Mucosa of gallbladder (tissue), 1 donor: ENCODE measurements at places on chromosomes 12 and 14. TPM values are rescaled to one million over a fixed set of nuclear protein-coding genes. Genes with fewer than 3 reads are reported as not detected.

The LHX5 gene
- total RNA-seq, result not detected

The AVPR1A gene
- 0.98 TPM for total RNA-seq

The MSI1 gene
- 2.6 TPM for total RNA-seq

The BCL11B gene
- 7.9 TPM for total RNA-seq

The LRRIQ1 gene
- total RNA-seq, result 2.0 TPM

The DEGS2 gene
- 149 TPM for total RNA-seq

The RGS6 gene
- total RNA-seq, result 1.1 TPM

The MMP19 gene
- 5.2 TPM for total RNA-seq

- no peak for DNase-seq
These were observed 34.4 kb upstream of the GALNT9 start for GRCh38 chr12:132363661-132364347.

DNA sequence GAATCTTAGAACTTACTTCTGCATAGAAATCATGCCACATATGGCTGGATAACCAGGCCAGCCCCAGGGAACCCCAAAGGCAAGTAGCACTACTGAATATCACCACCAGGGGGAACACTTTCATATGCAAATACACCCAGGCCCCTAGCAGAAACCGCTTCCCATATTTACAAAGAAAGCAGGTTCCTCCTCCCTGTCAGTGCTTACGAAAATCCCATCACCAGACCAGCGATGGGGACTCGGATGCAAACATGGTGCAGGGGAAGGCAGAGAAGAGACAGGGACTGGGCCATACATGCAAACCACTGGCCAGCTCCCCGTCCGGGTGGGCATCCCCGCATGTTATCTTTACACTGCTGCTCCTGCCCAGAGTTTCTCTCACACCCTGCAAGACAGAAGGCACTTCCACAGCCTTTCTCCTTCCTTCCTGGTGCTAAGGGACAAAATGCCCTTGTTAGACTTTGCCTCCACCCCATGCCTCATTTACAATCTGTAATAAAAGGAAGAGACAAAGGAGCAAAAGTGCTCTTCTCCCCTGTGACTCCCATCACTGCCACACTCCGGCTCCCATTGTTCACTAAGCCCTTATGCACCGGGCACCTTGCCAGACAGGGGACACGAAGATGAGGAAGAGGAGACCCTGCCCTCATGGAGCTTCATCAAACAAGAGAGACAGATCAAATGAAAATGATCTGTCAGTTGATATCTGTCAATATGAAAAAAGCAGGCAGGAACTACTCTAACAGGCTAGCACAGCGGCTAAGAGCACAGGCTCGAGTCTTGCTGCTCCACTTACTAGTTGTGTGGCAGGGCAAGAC, 62.3 kb downstream of the PTPN21 start:
- peak; percentile 84 for DNase-seq

DNA sequence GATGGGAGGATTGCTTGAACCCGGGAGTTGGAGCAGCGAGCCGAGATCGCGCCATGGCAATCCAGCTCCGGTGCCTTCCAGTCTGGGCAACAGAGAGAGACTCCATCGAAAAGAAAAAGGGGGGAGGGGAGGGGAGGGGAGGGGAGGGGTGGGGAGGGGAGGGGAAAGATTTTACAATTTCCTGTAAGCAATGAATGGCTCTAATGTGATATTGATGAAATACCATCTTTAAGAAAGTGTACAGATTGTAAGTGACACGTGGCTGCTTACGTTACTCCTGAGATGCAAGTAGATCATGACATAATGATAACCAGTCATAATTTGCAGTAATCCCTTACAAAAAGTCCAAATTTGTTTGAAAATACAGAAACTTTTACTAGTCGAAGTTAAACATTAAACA, 1.4 kb downstream of the SLC25A21 start:
- no peak for DNase-seq

DNA sequence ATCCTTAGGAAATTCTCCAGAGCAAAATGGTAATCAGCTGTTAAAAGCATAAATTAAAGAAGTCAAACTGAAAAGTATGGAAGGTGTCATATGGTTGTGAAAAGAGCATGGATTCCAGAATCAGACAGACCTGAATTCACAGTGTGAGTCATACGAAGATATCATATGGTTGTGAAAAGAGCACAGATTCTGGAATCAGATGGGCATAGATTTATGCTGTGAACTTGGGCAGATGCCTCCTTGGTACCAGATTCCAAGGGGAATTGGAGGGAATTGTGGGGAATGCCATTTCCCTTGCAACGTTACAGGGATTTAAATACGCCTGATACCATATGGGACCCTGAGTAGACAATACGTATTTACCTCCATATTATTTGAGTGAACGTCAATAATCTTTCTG, 183.7 kb downstream of the GALC start:
- no peak for DNase-seq

DNA sequence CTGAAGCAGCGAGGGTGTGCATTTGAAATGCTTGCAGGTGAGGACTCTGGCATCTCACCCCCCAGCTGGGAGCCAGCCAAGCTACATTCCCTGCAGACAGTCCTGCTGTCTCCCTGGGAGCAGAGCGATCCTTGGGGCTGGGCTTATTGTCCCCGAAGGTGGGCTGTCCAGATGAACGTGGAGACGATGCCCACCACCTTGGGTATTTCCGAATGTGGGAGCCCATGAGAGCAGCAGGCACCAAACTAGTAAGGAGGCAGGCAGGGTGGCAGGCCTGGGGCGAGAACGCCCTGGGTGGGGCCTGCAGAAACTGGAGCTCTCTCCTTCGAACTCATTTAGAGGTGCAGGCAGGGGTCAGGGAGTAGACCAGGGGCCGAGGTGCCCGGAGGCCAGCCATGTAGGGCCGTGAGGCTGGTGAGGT, 18.5 kb downstream of the ZBTB42 start:
- DNase-seq, result no peak

DNA sequence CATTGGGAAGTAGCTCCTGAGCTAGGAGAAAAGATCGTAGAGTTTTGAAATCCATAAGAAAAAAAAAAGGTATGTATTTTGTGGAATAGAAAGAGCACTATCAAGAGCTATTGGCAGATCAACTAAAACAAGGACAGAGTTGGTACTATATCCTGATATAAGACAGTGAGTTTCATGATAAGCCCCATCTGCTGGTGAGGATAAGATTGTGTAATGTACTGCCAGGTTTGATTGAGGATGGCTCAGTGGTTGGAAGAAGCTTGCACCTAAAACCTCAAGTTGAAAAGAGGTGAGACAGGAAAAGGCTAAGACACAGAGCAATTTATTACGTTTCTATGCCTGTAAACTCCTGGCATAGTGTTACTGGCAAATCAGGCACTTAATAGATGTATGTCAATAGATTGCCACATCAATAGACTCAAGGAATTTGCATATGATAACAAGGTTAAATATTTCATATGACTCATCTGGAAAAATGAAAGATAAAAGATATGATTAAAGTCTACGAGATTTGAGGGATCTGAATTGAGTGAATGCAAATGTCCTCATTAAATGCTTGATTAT, 525.6 kb downstream of the FLRT2 start:
- DNase-seq, result no peak

- no peak for DNase-seq
These were observed 442.6 kb downstream of the DPF3 start for GRCh38 chr14:72451054-72451972.

GRCh38 chr12:111715279-111715678, 29.4 kb downstream of the ACAD10 start:
- no peak for DNase-seq

DNA sequence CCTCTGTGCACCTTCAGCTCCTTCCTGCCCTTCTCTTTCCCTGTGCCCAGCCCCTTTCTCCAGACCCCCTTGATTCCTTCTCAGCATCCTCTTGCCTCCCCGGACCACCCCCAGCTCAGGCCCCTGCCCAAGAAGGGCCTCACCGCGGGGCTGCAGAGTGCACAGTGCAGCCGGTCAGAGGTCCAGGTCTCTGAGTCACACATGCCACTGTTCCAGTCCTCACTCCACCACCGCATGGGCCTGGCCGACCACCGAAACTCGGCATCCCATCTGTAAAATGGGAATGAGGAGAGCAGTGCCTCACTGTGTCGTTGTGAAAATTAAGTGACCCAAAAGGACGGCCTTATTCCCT, 13.3 kb downstream of the BDKRB1 start:
- DNase-seq, result no peak

GRCh38 chr12:96811083-96811482, 96.0 kb upstream of the NEDD1 start:
- no peak for DNase-seq

DNA sequence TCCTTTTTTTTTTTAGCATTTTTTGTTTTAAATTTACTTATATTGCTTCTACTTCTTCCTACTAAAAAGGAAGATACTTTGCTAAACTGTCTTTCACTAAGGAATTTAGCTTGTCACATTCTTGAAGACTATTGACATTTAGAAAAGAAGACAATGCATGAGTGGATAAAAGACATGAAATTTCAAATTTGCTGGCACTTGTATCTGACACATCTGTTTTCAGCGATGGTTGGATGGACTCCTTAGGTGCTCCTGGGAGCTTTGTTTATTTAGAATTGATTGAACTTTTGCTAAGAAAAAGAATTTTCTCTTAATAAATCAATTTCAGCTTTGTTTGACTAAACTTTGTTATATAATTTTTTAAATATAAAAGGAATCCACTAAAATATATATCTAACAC, 3.3 kb upstream of the KERA start:
- DNase-seq, result no peak

DNA sequence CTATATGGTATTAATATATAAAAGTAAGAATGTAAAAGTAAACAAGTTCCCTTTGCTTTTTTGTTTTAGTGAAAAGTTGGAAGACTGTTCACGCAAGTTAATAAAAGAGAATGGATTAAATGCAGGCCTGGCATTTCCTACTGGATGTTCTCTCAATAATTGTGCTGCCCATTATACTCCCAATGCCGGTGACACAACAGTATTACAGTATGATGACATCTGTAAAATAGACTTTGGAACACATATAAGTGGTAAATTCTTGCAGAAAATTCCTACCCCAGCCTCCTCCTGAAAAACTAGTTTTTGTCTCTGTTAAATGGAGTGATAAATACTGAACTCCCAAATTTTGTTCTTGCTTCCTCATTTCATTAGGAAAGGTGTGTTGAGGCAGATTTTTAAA, 20.9 kb downstream of the METAP2 start:
- DNase-seq, result no peak

- DNase-seq, result no peak
These were observed 2.7 kb downstream of the ARID2 start for GRCh38 chr12:45732250-45732649.

GRCh38 chr14:26522967-26523366, 74.9 kb downstream of the NOVA1 start:
- no peak for DNase-seq

DNA sequence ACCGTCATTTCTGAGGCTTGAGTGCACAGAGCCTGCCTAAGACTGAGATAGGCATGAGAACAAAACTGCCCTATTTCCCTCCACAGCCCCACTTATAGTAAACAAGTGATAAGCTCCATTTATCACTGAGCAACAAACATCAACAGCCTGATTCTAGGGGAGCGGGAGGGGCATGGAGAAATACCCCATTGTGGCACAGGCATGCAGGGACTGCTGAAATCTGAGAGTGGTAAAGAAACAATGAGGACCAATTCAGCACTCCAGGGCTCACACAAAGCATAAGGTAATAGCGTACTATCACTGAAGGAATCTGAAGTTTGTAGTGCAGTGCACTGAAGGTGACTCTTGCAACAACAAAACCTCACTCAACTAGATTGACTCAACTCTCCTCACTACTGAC, 186.7 kb downstream of the ANO2 start:
- no peak for DNase-seq

- DNase-seq, result no peak
These were observed 454.7 kb downstream of the NPAS3 start for GRCh38 chr14:33393231-33393894.

DNA sequence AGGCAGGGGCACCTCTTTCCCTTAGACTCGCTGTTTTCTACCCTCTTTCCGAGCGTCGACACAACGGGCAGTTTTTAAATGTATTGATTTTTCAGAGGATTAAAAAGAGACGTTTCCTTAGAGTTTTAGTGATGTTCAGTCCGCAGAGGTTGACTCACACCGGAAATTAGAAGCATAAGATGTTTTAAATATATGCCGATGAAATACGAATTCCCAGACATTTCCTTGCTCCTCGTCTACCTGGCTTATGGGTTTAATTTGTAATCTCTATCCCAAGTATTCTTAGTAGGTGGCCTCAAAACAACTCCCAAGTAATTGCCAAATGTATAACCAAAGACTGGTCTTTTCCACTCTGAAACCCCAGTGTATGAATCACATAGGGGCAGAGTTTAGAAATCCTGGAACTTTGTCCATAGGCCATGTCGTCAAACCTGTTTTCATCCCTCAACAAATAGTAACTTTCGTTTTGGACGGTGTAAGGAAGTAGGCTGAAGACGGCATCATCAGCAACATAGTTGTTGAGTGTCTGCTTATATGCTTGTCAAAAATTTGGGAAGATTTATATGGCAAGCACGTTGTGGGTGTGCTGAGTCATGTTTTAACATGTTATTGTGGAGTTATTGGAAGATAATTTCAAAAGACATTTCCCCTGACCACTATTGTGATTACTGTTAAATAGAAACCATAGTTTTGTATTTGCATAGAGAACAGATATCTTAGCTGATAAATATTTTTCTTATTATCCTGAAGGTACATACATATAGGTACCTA, 824 bp downstream of the TBK1 start:
- DNase-seq, result peak; percentile 34
